DND-41 (cell line): ENCODE measurements at places on chromosomes 1 and 21.

- H3K4me3 ChIP-seq: no peak overlapping the region
- peak; percentile 42 for DNase-seq
- peak overlapping the region; percentile 30; the same call in 1 of the 2 replicates for H3K27ac ChIP-seq
Observed at GRCh38 chr21:14737922-14738321, 191.8 kb upstream of the SAMSN1 start.

DNA sequence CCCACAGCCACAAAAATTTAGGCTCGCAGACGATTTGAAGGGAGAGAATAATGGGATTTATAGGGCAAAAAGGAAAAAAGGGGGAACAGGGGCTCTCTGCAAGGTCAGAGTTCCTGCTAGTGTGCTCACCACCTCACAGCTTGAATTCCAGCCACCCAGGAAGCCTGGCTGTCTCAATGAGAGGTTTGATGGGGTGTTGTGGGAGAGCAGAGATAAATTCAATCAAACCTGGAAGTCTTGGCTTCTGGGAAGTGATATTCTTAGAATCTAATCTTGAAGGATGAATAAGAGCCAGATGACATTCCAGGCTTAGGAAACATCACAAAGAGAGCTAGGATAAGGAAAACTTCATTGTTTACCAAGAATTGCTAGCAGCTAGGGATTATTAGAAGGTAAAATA, 47.4 kb upstream of the C21orf91 start:
- no peaks in the 10 kb centered on the region for H3K4me1 ChIP-seq
- no peaks in the 10 kb centered on the region for H3K36me3 ChIP-seq
- no peak overlapping the region for H3K4me3 ChIP-seq
- H3K27ac ChIP-seq: no peak overlapping the region
- DNase-seq: no peak

GRCh38 chr1:34900775-34901502, 28.5 kb downstream of the DLGAP3 start:
- H3K4me3 ChIP-seq: no peak overlapping the region
- no peak overlapping the region for H3K27ac ChIP-seq
- DNase-seq: no peak
- peaks cover 4% of the 10 kb centered on the region for H3K27me3 ChIP-seq
- H3K36me3 ChIP-seq: no peaks in the 10 kb centered on the region

- H3K4me3 ChIP-seq: no peak overlapping the region
- H3K36me3 ChIP-seq: no peaks in the 10 kb centered on the region
- H3K4me1 ChIP-seq: no peaks in the 10 kb centered on the region
- DNase-seq: peak; percentile 37
- no peak overlapping the region for H3K27ac ChIP-seq
- H3K27me3 ChIP-seq: peaks cover 19% of the 10 kb centered on the region
Observed at GRCh38 chr21:33078907-33079582, 9.1 kb downstream of the OLIG1 start.

- no peaks in the 10 kb centered on the region for H3K4me1 ChIP-seq
- H3K4me3 ChIP-seq: no peak overlapping the region
- DNase-seq: no peak
- H3K27me3 ChIP-seq: no peaks in the 10 kb centered on the region
- no peaks in the 10 kb centered on the region for H3K36me3 ChIP-seq
Observed at GRCh38 chr1:75985827-75986226, 53.6 kb upstream of the ASB17 start.

DNA sequence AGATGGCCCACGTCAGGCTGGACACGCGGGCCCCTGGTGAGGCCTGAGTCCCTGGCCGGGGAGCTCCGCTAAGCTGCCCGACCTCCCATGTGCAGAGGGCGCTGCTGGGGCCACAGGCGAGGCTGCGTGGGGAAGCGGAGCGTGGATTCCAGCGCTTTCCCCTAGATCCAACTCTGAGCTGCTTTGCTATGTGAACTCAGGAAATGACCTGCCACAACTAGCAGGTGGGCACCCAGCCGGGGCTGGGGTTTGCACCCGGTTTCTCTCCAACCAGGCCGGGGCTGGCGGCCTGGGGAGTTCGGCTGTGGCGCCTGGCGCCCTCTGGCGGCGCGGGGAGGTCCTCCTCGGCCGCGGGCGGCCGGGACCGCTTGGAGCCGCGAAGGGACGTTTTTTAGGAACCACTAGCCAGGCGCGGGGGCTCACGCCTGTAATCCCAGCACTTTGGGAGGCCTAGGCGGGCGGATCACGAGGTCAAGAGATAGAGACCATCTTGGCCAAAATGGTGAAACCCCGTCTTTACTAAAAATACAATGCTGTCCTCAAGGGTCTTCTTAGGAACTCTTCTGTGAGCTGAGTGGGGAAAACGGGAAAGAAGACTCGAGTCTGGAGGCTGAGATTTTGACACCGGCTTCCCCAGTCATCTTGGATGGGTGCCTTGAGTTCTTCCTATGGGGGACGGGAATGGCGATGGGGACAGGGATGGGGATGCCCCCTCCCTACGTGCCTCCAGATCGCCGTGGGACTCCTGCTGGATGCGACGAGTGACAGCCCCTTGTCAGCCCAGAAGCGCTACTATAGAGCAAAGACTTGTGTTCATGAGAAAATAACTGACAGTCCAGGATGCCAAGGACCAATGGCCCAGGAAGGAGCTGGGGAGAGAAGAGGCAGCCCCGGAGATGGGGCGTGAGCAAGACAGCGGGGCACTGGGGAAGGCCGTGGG, 12.6 kb downstream of the PYCR2 start:
- DNase-seq: peak; percentile 52
- no peaks in the 10 kb centered on the region for H3K36me3 ChIP-seq
- no peaks in the 10 kb centered on the region for H3K27me3 ChIP-seq
- no peaks in the 10 kb centered on the region for H3K4me1 ChIP-seq

GRCh38 chr1:205637854-205638468, 6.2 kb upstream of the ELK4 start:
- peaks cover 35% of the 10 kb centered on the region for H3K27me3 ChIP-seq
- peaks cover under 1% of the 10 kb centered on the region for H3K4me1 ChIP-seq
- no peak overlapping the region for H3K27ac ChIP-seq
- no peak overlapping the region for H3K4me3 ChIP-seq
